ENCODE measurements at places on chromosomes 5 and 9.

DNA sequence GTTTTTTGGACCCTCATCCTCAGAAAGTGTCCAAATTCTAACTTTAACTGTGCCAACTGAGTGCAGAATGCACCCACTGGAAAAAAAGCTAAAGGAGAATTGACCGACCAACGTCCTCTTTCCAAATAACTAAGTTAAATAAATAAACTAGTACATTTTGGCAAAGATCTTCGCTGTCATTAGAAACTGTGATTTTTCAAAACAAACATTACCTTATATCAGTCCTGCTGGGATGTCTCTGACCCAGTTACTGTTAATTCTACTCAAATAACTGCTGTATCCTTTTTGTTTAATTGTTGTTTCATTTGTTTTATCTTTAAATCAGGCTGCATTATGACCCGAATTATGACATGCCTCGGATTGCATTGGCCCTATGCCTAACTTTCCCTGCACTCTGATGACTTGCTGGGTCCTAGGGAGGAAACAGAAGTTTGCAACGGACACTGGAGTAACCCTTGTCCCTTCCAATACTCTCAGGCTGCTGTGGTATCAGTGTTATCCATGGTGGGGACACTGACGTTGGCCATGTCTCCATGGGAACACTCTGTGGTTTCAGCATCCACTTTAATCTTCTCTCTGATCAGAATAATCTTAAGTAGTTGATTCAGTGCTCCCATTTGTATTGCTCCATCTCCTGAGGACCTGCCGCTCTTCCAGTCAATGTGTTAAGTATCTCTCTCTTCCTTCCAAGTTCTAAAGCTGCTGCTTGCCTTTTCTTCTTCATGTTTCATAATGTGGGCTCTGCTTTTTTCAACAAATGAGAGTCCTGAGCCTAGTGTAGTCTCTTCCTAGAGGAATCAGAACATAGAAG, 11.1 kb upstream of the IFNA5 start:
- DNase-seq: no peak

- no peak for DNase-seq
Measured at GRCh38 chr9:7298123-7298522, 501.5 kb downstream of the DMAC1 start.

DNA sequence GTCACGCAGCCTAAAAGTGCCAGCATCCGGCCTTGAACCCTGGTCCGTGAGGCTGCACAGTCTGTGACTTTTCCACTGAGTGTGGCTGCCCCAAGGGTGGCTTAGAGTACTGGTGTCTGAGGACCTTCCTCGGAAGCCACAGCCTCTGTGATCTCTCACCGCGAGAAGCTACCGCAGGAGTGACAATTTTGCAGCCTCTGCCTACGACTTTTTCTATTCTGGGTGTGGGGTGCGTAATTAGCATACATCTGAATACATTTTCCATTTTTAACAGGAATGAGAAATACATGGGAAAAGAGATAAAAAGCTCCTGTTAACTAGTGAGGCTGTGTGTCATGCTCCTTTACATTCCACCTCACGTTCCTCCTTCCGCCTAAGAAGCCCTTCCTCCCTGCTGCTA, 48.3 kb upstream of the HRH2 start:
- DNase-seq: no peak

DNA sequence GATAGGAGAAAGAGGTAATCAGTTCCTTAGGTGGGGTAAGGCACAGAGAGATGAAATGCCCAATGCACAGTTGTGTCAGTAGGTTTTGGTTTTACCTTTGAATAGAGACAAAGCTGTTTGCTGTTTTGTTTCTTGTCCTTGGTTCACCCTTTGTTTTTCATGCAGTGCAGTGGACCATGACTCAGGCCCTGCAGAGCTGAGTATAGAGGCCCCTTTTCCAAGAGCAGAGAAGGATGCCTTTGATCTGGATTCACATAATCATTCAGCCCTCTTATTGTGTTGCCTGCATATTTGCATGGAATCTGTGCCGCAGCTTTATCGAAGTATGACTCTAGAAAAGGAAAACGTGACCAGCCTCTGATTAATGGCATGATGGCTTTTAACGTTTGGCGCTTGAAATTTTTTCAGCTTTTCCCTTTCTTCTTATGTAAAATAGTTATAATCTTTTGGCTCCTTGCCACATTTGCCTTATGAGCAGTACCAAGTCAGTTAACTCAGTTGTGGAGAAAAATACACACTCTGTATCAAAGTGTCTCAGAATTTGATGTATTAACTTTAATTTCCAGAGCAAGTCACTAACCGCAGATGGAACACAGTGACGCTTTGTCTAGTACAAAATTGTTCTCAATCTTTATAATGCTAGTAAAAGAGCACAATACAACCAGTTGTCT, 197.6 kb downstream of the KDM4C start:
- no peak for DNase-seq

GRCh38 chr5:35233121-35233520, 2.8 kb upstream of the PRLR start:
- no peak for DNase-seq

DNA sequence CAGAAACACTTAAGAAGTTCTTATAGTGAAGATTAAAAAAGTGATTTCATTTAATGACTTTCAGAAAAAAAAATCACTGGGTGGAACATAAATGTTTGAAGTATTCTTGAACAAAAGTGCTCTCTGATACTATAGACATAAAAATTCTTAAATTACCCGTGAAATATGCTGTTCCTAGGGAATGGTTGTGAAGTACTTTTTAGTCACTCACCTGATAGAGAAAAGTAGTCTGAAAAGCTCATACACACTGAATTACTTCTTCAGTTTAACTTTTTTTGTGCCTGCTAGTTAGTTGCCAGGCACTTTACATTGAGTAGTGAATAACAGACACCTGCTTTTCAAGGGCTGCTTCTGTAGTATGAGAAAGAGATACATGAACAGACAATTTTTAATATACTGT, 78.0 kb downstream of the SH3GL2 start:
- DNase-seq: no peak

DNA sequence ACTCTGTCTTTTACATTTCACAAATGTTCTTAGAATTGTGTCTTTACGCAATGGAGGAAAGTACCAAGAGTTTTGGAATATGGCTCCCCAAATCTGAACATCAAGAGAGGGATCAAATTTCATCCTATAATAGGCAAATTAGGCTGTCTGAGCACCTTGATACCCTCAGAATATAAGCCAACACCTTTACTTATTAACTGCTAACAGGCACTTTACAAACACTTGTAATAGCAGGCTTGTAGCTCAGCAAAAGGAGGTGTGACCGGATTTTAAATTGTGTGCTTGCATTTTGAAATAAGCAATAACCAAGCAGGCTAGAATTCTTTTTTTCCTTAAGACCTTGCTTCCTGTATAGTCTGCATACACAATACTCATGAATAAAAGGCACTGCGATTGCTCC, 92.0 kb downstream of the ATP10B start:
- no peak for DNase-seq

GRCh38 chr9:19812194-19812593, 23.4 kb upstream of the SLC24A2 start:
- DNase-seq: no peak

GRCh38 chr5:107408564-107408963, 262.2 kb downstream of the EFNA5 start:
- no peak for DNase-seq

DNA sequence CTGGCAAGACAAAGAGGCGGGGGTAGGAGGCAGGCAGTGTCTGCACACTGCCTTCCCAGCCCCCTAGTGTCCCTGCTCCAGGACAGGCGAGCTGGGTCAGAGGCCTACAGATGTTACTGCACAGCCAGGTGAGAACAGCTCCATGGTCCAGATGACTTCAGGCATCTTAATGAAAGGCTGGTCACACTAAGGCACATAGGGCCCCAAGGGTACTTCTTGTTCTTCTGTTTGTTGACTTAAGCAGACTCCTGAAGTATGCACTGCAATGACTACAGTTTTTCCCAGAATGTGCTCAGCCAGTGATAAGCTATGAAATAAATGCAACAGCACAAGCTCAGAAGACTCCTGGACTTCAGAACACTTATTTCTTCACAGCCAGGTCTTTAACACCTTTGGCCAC, 27.4 kb downstream of the ATPSCKMT start:
- no peak for DNase-seq

- DNase-seq: no peak
Measured at GRCh38 chr5:62794456-62794855, 215.8 kb downstream of the LRRC70 start.

- DNase-seq: no peak
Measured at GRCh38 chr5:81633891-81634290, 117.0 kb downstream of the SSBP2 start.

GRCh38 chr9:6973762-6974161, 216.0 kb downstream of the KDM4C start:
- DNase-seq: peak; percentile 34

- DNase-seq: peak; percentile 75
Measured at GRCh38 chr5:83964271-83964670, 243.6 kb upstream of the HAPLN1 start.

GRCh38 chr9:105319202-105319813, 74.9 kb downstream of the SLC44A1 start:
- DNase-seq: no peak

- DNase-seq: no peak
Measured at GRCh38 chr9:93634311-93635185, 58.2 kb downstream of the PHF2 start.

DNA sequence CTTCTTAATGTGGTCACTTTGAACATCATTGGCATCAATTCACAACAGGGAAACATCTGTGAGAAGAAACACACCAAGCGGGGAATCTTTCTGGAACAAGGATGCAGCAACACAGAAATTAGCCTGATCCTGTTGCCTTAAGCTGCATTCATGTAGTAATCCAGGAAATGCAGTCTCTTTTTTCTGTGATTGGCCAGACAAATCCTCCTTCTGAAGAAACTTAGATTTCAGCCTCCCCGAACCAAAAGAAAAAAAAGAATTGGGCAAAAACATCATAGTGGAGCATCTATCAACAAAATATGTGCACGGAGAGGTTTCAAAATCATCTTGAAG, 7.2 kb upstream of the XPA start:
- DNase-seq: no peak

- DNase-seq: peak; percentile 33
Measured at GRCh38 chr9:75866273-75866871, 24.1 kb upstream of the PCSK5 start.

GRCh38 chr9:105318729-105319191, 74.3 kb downstream of the SLC44A1 start:
- no peak for DNase-seq

DNA sequence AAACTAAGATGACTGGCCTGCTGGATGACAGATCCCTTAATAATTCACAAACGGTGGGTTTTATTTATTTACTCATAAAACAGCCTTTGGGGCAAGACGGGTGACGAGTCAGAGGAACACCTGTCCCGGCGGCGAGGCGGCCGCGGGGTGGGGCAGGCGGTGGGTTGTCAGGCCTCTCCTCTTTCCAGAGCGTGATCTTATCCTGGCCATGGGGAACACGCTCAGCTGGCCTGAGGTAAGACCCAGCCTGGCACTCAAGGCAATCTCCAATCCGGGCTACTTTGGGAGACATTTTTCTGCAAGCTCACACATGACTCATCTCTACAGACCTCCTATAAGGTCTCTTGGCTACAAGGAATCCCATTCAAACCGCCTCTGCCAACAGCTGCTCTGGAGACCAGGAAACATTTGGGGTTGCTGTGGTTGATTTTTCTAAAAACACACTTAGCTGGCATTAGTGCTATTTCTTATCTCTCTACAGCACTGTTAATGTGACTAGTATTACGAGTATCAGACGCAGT, 6.3 kb downstream of the RAPGEF1 start:
- peak; percentile 40 for DNase-seq

GRCh38 chr9:131259916-131260597, 16.3 kb downstream of the FAM78A start:
- DNase-seq: no peak

- no peak for DNase-seq
Measured at GRCh38 chr9:110958847-110959246, 79.4 kb downstream of the LPAR1 start.

DNA sequence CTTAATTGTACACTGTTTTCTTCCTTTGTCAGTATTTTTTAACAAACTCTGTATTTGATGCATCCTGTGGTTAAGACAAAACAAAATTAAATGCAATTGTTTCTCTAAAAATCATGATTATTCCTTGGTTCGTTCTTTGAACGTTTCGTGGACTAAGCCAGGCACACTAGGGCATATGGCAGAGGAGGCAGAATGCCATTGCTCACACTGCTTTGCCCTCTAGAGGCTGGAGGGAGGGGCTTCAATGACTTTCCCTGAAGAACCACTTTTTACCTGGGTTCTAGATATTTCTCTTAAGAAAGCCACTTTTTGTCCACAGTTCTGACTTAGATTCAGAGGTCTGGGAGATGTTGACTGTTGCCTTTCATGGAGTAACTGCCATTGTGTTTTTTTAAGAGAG, 236.2 kb upstream of the ADAMTSL1 start:
- DNase-seq: no peak

DNA sequence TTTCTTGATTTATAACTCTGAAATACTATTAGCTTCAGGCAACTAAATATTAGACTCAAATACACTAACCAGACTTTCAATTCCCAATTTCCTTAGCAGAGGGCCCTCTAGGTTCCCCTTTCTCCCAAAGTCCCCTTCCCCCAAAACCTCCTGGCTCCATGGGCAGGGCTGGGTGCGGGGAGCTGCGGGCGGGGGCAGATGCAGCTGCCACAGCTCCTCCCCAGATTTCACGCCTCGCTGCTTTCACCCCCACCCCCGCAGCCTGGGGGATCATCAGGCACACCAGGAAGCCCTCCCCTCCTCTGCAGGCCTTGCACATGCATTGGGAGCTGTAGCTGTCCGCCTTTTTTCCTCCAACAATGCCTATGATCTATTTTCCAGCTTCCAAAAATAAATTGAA, 82.8 kb upstream of the SPATA31C2 start:
- DNase-seq: no peak

DNA sequence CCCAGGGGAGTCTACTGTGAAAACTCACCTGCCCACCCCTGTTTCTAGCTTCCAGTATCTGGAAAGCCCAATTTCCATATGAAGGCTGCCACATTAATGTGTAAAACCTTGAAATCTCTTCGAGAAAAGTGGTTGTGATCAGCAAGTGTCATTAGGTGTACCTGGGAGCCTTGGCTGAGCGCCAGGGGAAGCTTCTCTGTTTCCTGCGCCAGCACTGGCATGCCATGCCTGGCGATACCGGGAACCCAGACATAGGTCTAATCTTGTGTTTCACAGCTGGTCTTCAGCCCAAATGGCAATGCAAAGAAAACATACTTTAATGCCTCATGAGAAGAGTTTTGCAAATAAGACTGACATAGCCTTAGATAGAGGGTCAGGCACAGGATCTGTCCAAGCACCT, 101.6 kb downstream of the TENT4A start:
- DNase-seq: no peak

GRCh38 chr5:75588666-75589065, 22.6 kb upstream of the ANKDD1B start:
- DNase-seq: no peak

- no peak for DNase-seq
Measured at GRCh38 chr5:153463806-153464205, 26.7 kb upstream of the GRIA1 start.

GRCh38 chr9:129500161-129500862, 120.6 kb downstream of the C9orf50 start:
- no peak for DNase-seq

GRCh38 chr9:18822850-18823249, 210.2 kb downstream of the SAXO1 start:
- DNase-seq: no peak

- no peak for DNase-seq
Measured at GRCh38 chr5:172550996-172551395, 90.1 kb upstream of the NEURL1B start.

All from AML-193 (cell line).